CD4-positive, alpha-beta T cell treated with Interleukin-15 for 4 hours (primary cell): ENCODE measurements at places on chromosomes 4 and X.

DNA sequence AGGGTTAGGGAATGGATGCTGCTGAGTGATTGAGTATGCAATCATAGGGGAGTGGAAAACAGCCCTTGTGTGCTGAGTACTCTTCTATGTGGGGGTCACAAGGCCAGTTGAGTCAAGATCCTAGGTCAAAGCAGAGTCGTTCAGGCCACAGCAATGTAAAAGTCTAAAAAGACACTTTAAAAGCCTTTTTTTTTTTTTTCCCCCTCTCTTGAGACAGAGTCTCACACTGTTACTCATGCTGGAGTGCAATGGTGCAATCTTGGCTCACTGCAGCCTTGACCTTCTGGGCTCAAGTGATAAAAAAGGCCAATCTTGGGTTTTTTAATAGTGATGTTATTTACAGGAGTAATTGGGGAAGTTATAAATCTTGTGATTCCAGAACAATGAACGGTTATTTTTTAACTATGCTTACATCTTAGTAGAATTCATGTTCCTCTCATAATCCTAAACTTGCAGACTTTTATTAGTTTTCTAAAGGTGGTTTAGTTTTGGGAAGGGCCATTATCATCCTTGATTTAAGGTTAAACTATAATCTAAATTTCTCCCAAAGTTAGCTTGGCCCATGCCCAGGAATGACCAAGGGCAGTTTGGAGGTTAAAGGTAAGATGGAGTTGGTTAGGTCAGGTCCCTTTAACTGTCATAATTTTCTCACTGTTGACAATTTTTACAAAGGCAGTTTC, 82.2 kb upstream of the BMP2K start:
- DNase-seq = no peak

DNA sequence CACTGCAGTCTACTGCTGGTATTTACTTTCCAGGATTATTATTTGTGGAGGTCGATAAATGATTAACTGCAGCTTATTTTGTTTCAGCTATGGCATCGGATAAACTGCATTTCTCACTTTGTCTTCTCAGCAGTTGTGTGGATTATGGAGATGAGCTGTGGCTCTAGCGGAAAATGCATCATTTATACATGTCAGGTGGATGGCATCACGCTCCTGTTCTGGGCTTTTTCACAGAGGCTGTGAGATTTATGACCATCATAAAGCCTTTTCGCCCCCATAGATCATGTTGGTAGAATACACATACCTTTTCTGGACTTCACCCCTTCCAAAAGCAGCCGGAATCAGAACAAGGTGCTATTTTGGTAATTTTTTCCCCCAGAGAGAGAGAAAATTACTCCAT, 118.8 kb upstream of the MAGEB18 start:
- no peak for DNase-seq

DNA sequence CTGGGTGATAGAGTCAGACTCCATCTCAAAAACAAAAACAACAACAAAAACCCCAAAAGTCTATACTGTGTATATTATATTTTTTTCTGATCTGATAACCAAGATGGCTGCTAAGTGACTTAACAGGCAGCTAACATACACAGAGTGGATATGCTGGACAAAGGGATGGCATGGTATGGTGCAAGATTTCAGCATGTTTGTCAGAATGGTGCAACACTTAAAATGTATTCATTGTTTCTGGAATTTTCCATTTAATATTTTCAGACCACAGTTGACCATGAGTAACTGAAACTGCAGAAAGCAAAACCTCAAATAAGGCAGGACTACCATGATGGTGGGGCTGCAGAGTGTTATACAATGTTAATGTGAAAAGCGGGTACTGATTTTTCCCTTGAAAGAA, 6.1 kb upstream of the BOD1L1 start:
- DNase-seq = no peak

- DNase-seq = no peak
Measured at GRCh38 chr4:153510252-153511001, 44.3 kb downstream of the TMEM131L start.

GRCh38 chr4:165834116-165834515, 38.9 kb upstream of the TLL1 start:
- no peak for DNase-seq

GRCh38 chr4:168177546-168178149, 85.3 kb downstream of the ANXA10 start:
- DNase-seq = no peak

DNA sequence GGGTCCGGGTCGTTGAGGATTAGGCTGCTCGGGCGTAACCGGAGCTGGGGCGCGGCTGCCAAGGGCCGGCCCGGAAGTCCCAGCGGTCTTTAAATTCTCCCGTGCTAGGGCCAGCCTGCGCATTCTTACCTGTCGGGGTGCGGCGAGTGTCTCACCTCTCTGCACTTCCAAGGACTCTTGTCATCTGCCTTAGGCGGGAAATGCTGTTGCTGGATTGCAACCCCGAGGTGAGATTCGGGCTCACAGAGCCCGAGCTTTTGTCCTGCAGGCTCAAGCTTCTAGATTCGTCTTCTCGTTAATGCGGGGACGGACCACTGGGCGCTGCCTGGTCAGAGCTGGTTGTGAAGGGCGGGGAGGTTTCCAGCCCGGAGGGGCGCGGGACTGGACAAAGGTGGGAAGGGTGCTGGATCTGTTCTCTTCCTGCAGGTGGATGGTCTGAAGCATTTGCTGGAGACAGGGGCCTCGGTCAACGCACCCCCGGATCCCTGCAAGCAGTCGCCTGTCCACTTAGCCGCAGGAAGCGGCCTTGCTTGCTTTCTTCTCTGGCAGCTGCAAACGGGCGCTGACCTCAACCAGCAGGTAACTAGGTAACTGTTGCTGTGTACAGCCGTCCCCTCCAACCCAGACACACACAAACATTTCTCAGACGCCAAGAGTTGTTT, at the start of gene ANKRD37:
ANKRD37 (plus strand) TSS at position 118 of the 662 bp plus-strand sequence; CDS start at position 201, 83 bp downstream.
- no peak for DNase-seq

DNA sequence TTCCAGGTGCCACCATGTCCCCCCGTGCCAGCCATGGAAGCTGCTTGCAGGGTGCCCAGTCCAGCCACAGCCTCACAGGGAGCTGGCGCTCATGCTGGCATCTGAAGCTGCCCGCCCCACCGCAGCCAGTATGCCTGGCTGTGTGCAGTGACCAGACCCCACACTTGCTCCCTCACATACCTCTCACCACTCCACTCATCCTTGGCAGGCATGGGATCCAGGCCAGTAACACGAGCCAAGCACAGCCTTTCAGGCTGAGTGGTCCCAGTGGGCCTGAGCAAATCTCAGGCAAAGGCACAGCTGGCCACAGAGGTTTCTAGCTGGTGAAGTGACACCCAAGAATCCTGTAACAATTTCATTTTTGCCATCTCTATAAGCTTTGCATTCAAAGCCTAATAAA, 48.4 kb upstream of the SEC24B start:
- no peak for DNase-seq
